NCI-H1694 treated with DMSO at 0.1 percent for 48 hours (cell line): ENCODE measurements at places on chromosomes 11 and 22.

DNA sequence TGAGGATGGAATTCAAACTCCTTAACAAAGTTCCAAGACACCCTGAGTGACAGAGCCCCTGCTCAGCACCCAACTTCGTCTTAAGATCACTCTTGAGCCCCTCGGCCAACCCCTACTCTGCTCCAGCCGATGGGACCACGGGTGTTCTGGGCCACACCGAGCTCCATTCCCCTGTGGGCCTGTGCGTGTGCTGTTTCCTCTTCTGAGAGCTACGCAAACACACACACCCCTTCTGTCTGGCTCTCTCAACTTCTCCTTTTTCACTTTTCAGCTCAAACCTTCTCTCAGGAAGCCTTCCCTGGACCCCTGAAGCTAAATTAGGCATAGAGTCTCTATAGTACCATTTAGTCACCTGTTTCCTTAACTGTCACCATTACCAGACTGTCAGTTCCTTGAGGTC lies 37.5 kb upstream of the NNMT start:
- no peak for DNase-seq

DNA sequence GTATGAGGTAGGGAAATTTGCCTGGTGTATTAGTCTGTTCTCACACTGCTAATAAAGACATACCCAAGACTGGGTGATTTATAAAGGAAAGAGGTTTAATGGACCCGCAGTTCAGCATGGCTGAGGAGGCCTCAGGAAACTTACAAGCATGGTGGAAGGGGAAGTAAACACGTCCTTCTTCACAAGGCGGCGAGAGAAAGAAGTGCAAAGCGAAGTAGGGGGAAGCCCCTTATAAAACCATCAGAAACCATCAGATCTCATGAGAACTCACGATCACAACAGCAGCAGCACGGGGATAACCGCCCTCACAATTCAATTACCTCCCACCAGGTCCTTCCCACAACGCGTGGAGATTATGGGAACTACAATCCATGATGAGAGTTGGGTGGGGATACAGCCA lies 12.0 kb upstream of the RFPL2 start:
- no peak for DNase-seq

GRCh38 chr22:50717709-50718351 lies 20.2 kb upstream of the ACR start:
- no peak for DNase-seq

GRCh38 chr11:103047837-103048236 lies 44.1 kb downstream of the DCUN1D5 start:
- no peak for DNase-seq

DNA sequence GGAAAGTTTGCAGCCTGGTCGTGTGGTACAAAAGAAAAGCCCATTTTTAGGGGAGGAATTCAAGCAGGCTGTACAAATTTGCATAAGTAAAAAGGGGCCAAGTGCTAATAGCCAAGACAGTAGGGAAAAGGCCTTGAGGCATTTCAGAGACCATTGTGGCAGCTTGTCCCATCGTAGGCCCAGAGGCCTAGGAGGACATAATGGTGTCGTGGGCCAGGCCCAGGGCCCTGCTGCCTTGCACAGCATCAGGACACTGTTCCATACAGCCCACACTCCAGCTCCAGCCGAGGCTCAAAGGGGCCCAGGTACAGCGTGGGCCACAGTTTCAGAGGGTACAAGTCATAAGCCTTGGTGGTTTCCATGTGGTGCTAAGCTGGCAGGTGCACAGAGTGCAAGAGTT lies 106.9 kb downstream of the GRIK4 start:
- no peak for DNase-seq

- DNase-seq, result no peak
Measured at GRCh38 chr11:86414032-86414431, 39.3 kb downstream of the CCDC81 start.

DNA sequence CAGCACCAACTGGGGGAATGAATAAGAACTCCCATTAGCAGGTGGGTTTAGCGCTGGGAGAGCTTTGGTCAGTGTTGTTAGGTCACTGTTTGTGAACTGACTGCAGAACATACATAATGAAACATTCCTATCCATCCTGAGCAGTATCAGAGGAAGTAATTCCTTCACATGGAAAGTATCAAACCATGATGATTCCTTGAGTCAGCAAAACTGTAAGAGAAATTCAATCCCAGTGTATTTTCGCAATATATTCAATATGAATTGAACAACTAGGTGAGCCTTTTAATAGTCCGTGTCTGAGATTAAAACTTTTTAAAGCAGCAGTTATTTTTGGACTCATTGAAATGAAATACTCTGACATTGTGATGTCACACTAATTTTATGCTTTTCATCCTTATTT lies 42.9 kb upstream of the TTC36 start:
- DNase-seq, result no peak

DNA sequence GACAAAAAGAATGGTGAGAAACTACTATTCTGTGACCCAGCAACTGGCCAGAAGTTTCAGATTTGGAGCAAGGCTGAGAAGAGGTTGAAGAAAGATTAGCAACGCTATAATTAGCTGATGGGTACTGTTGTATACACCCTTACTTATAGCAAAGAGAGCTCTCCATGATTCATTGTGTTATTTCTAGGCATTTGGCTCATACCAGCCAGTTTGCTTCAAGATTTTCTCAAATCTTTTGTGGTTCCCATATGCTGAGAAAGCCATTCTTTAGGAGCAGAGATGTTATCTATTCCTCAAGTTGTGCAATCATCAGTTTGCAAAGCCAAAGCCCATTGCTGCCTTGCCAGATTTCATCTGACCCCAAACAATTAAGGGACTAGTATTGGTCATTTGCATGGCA lies 179.4 kb downstream of the ETS1 start:
- no peak for DNase-seq

GRCh38 chr11:117605331-117605730 lies 191.7 kb downstream of the DSCAML1 start:
- DNase-seq, result no peak

DNA sequence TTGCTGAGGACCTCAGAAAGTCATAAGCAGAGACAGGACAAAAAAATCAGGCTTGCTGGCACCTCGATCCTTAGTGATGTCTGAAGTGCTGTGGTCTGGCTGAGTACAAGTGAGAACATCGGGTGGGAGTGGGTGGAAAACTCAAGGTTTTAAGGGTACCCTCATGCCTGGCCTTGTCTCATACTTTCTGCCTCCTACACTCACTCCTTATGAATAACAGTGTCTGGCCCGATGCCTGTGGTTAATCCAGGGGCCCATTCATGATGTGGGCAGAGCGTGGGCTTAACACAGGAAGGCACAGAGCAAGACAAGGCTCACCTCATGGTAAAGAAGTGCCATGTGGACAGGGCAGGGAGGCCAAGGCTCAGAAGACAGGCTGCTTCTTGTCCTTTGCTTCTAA lies 11.0 kb upstream of the UCP3 start:
- no peak for DNase-seq

DNA sequence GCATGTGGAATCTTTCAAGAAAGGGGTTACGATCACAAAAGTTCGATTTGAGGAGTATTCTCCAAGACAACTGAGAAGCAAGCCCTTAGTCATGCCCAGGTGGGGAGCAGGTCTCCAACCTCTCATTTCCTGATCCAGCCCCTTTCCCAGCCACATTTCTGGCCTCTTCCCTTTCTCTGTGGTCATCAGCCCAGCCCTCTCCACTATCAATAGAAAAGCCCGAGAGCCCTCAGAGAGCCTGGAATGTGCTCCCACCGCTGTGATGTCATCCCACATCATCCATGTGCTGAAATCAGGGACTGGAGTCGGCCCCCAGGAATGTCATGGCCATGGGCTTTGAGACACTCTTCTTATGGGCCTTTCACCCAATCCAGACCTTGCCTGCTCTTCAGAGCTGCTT lies 62.6 kb downstream of the KCNJ1 start:
- no peak for DNase-seq

GRCh38 chr11:70243912-70244652 lies 26.4 kb upstream of the PPFIA1 start:
- no peak for DNase-seq

- DNase-seq, result no peak
Measured at GRCh38 chr11:134940441-134941126, 528.5 kb upstream of the B3GAT1 start.

DNA sequence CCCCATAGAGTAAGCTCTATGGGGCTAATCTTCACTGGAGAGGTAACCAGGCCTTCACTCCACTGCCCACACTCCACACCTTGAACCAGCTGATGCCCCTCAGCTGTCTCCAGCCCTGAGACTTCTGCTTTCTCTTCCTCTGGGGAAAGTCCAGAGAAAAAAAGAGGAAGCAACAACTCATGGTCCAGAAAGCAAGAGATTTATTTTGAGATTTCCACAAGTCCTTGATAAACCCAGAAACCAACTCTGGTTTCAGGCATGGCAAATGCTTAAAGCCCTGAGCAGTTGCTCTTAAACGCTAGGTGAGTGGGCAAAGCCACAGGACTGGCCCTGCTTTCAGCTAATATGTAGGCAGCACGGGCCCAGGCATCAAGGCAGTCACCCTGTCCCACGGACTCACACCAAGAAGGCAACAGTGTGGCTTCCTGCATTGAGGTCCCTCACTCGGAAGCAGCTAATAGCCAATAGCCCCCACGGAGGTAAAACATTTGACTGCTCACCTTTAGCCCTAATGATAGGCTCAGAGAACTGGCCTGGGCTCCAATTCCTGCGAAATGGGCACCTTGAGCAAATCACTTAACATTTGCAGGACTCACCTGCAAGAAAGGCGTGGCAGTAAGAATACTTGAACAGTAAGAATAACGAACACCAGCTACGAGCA lies 4.3 kb downstream of the CYB561A3 start:
- no peak for DNase-seq

- no peak for DNase-seq
Measured at GRCh38 chr11:66818231-66818955, 24.8 kb upstream of the RCE1 start.

- peak; percentile 14 for DNase-seq
Measured at GRCh38 chr22:34105461-34106062, 185.3 kb upstream of the LARGE1 start.

DNA sequence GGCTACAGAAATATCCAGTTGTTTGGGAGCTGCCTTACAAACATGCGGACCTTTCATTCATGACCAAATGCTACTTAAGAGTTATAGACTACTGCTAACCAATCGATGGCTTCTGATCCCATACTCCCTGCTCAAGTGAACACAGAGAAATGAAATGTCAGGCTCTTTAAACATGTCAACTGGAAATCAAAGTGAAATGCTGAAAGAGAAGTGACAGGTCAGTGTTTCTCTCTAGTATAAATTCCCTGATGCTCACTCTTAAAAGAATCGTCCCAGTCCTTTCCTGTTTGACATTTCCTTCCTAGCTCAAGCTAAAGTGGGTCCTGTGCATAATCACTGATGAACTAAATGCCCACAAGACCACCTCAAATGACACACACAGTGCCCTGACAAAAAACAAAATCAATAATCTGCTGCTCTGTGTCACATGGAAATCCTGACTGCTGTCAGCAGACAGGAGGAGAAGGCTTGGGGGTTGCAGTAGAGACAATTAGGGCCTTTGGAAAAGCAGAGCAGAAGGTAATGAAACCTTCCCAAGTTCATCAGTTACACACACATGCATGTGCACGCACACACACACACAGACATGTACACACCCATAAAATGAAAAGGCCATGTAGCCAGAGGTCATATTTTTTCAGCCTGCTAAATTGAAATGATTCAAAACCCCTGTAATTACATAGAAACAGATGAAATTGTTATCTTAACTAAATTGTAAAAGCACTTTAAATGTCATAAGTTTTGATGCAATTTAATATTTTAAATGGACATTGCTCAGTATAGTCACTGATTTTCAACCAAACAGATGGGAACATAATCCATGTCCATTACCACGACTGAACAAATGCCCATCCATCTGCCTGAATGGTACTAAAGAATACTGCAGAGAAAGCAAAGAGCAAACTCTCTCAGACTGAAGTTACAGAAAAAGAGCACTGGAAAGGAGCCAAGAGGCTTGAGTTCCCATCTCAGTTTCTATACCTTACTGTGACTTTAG lies 330.7 kb downstream of the TTC28 start:
- no peak for DNase-seq

GRCh38 chr11:14544611-14545010 lies 24.4 kb upstream of the PSMA1 start:
- DNase-seq, result peak; percentile 17

DNA sequence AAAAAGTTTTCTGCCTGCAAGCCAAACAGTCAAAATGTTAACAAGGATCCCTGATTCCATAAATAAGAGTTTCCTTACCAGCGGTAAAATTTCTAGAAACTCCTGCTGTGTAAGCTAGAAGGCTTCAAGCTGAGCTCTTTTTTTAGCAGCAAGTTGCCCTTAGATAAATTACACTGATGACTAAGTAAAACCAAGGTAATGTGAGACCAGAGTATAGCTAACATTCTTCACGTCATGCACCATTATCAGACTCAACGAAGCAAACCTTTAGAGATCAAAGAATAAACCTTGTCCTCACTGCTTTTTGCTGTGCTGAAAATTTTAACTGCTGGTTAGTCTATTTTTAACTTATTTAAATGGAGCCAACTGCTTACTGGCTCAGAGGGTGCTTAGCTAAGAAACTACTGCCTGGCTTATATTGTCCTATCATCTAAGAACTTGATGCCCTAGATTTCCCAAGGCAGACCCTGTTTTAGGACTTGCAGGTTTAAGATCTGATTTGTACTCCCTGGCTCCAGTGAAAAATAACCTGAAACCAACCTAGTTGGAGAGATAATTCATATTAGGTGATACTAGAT lies 900.7 kb downstream of the JRKL start:
- no peak for DNase-seq

DNA sequence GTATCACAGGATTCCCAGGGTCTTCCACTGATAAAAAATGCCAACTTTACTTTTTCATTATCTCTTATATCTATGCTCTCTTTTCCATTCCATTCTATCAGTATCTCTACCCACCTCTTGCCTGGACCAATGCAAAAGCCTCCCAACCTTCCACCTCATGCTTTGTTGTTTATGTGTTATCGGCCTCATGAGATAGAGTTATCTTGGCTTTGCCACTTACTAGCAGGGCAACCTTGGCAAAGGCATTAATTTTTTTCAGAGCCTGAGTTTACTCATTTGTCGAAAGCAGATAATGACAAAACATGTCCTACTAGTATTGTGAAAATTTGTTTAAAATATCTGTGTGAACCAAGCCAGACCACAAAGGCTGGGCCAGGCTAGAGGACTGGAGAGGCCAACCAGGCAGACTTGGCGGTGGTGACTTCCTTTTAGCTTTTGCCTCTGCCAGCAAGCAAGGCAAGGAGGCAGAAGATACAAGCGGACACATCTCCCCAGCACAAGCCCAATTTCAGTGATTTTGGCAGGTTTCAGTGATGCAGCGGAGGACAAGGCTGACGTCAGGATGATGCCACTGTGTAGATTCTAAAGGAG lies 106.9 kb downstream of the ADAMTS15 start:
- no peak for DNase-seq
